ENCODE measurements at places on chromosomes 6 and 20.

- DNase-seq, result no peak
These were observed 318.9 kb downstream of the BTBD9 start for GRCh38 chr6:38320843-38321242.

- no peak for DNase-seq
These were observed 3.5 kb downstream of the MCUR1 start for GRCh38 chr6:13810688-13811446.

DNA sequence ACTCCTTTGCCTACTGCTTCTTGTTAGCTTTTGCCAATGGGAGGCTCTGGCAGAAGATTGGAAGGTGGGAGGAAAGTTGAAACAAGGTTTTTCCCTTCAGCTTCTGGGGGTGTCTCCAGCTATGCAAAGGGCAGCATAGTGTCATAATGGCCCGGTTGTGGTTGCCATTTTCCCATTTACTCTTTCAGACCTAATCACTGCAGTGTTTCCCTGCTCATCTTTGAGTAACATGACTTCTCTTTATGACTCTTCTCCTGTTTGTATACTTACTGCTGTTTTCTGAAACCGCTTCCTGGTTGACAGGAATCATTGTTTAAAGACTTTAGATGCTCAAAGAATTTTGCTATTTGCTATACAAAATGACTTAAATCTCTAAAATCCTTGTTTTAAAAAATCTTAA, 19.9 kb downstream of the NRN1 start:
- DNase-seq, result no peak

DNA sequence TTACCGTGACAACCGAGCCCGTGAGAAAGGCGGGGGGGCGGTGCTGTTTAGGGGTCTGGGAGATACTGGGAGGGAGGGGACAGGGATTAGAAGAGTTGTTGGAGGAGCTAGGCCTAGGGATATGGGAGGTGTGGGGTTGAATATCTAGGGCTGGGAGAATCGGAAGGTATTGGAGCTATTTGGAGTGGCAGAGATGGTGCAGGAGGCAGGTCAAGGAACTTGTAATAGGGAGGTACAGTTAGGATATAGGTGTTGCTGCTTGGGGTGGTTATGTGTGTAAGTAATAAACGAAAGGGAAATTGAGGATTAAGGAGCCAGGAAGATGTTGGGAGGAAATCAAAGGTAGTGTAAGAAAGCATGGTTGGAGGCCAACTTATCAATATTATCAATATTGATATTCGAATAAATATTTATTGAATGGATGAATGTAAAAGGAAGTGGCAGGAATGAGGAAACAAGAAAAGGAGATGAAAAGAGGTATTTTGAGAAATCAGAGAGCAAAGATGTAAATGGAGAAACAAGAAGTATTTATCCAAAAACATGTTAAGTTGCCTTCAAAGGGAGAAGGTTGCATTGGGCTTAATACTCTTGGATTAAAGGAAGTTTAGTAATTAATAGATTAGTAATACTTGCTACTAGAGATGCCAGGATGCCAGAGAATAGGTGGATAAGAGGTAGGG, 602 bp downstream of the PPP1R11 start:
- DNase-seq, result no peak

DNA sequence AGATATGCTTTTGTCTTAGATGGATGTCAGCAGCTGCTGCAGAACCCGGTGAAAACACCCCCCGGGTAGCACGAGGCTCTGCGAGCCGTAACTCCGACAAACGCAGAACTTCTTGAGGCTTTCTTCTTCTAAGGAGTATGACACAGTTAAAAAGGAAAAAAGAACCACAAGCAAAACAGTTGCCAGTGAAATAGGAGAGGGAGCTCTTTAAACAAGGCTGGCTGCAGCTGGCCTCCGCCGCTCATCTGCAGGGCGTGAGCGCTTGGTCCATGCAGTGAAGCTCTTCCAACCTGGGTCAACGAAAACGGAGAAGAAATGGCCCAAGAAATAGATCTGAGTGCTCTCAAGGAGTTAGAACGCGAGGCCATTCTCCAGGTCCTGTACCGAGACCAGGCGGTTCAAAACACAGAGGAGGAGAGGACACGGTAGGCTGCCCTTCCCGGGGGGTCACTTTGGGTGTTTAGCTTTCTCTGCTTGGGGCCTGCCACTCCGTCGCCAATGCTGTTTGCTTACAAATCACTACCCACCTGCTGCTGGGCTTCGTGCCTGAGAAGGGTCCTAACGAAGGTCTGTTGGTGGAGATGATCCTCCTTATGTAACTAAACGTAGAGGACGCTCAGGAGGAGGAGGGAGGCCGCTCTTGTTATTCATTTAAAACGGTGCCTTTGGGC, 13.2 kb downstream of the SYTL3 start:
- no peak for DNase-seq

GRCh38 chr6:113558431-113558830, 298.7 kb upstream of the MARCKS start:
- DNase-seq, result no peak

- no peak for DNase-seq
These were observed 30.9 kb downstream of the MKKS start for GRCh38 chr20:10402938-10403608.

- DNase-seq, result no peak
These were observed 73.0 kb upstream of the HMGN3 start for GRCh38 chr6:79307321-79308036.

- DNase-seq, result no peak
These were observed 72.6 kb downstream of the CDKAL1 start for GRCh38 chr6:20606831-20607230.

DNA sequence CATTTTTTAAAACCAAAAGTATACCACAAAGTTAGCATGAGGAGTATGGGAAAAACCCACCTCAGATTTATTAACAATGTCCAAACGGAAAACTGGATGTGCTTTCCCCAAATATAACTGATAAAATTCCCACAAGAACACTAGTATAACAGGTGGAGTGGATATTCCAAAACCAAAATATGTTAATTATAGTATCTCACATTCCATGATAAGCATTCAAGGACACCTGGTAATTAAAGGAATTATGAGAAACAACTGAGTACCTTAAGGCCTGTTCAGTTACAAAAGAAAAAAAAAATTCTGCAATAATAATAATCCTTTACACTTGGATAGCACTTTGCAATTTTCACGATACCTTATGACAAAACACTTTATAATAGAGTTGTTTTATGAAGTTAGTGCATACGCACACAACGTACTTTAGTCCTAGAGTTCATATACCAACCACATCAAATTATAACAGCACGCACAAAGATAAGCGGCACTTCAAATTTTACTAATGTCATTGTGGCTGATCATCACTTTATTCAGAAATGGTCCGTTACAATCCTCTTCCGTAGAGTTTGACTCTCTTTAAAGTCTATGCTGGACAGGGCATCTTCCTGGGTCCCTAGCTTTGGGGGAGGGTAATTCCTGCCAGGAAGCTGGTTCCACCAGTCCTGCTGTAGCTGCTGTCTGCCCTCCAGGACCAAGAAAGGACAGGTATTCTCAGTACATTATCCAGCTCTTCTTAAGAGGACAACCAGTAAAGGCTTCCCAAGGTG, 1.7 kb downstream of the CDK19 start:
- no peak for DNase-seq

DNA sequence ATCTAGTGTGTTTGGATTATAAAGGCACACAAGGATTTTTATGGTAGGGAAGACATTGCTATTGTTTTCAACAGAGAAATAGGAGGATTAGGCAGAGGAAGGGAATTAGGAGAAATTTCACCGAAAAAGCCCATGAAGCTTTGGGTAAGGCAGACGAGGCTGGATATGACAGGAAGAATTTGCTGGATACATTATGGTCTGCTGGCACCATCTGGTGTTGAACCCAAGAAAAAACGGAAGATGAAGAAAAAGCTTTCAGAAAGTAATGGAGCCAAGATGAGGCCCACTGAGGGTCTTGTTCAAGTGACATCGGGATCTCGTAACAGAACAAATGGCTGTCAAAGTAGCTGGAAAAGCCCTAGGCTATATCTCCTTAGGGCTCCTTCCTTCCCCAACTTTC, 56.5 kb downstream of the OR2J2 start:
- no peak for DNase-seq

GRCh38 chr20:32918296-32918695, 59.6 kb downstream of the EFCAB8 start:
- no peak for DNase-seq

DNA sequence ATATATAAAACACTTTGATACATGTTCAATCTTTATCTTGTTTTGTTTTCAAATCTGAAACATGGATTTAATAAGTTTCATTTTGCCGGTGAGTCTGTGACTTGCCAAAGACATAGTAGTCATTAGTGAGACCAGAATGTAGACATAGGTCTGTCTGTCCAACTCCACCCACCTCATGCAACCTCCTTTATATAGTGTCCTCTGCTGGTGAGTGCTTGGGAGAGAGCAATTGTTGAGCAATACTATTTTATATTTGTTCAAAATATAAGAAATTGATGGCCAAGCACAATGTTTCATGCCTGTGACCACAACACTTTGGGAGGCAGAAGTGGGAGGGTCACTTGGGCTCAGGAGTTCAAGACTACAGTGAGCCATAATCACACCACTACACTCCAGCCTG, 10.8 kb upstream of the LY86 start:
- DNase-seq, result no peak
